Kidney (tissue), 22 donors: ENCODE measurements at places on chromosomes 3 and 15. TPM values are rescaled to one million over a fixed set of nuclear protein-coding genes. Genes with fewer than 3 reads are reported as not detected.

- H3K4me1 ChIP-seq: no peaks in the 10 kb centered on the region
- H3K27ac ChIP-seq: no peak overlapping the region
- DNase-seq: no peak
These were observed 5.2 kb downstream of the GCSAM start for GRCh38 chr3:112127522-112128494.

GRCh38 chr3:189737071-189737470 is 105.9 kb downstream of the TP63 start:
- H3K4me3 ChIP-seq: no peak overlapping the region
- no peaks in the 10 kb centered on the region for H3K4me1 ChIP-seq
- no peaks in the 10 kb centered on the region for H3K36me3 ChIP-seq
- H3K27me3 ChIP-seq: no peaks in the 10 kb centered on the region
- no peak overlapping the region for H3K27ac ChIP-seq

DNA sequence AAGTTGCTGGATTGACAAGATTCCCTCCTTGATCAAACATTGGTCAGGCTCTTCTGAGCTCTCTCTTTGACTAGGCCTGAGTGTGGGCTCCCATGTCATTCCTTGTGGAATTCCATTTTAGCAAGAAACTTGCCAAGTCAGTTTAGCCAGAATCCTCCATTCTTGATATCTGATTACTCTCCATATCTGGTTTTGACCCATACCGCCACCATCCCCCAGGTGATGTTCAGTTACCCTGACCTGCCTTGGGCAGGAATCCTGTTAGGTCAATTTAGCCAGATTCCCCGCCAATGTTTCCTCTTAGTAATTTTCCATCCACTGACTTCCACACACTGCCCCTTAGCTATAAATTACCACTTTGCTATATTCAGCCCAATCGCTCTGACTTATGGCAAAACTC is 1.0 kb upstream of the PCCB start:
- no peaks in the 10 kb centered on the region for H3K36me3 ChIP-seq
- DNase-seq: no peak
- H3K4me3 ChIP-seq: no peak overlapping the region
- no peaks in the 10 kb centered on the region for H3K27me3 ChIP-seq
- no peak overlapping the region for H3K27ac ChIP-seq

- H3K36me3 ChIP-seq: no peaks in the 10 kb centered on the region
- H3K27ac ChIP-seq: no peak overlapping the region
- peak; percentile 53 for DNase-seq
- H3K27me3 ChIP-seq: no peaks in the 10 kb centered on the region
- peaks cover 7% of the 10 kb centered on the region for H3K4me1 ChIP-seq
- H3K4me3 ChIP-seq: no peak overlapping the region
These were observed 53.1 kb downstream of the SLC4A7 start for GRCh38 chr3:27431116-27431515.

The GOLGA8S gene
- polyA plus RNA-seq: 0.13 TPM

GRCh38 chr15:79501086-79501485 is 69.0 kb downstream of the MINAR1 start:
- no peak overlapping the region for H3K4me3 ChIP-seq
- no peaks in the 10 kb centered on the region for H3K27me3 ChIP-seq
- H3K4me1 ChIP-seq: no peaks in the 10 kb centered on the region

The POLQ gene
- polyA plus RNA-seq: not detected

- no peak for DNase-seq
- H3K4me1 ChIP-seq: no peaks in the 10 kb centered on the region
- H3K27ac ChIP-seq: no peak overlapping the region
- H3K4me3 ChIP-seq: no peak overlapping the region
- no peaks in the 10 kb centered on the region for H3K36me3 ChIP-seq
These were observed 25.4 kb upstream of the SEMA6D start for GRCh38 chr15:47691882-47692281.

DNA sequence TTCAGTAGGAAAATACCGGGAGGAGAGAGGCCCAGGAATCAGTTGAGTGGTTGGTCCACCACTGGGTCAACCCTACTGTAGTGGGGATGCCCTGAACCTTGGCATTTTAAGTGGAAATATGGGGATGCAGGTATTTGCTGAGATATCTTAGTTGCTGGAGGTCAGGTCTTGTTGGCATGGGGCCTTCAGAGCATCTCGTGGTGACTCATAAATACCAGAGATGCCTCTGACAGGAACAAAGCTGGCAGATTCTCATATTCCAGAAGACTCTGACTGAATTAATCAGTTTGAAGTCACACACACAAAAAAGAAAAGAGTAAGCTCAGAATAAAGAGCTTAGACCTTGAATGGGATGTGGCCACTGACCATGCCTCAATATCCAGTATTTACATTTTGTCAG is 91.6 kb downstream of the CACNA2D3 start:
- no peaks in the 10 kb centered on the region for H3K36me3 ChIP-seq
- no peaks in the 10 kb centered on the region for H3K4me1 ChIP-seq
- no peak for DNase-seq
- no peak overlapping the region for H3K4me3 ChIP-seq

The SH2D7 gene
- polyA plus RNA-seq: not detected

GRCh38 chr15:70035051-70035718 is 62.5 kb downstream of the TLE3 start:
- H3K4me3 ChIP-seq: no peak overlapping the region
- H3K27ac ChIP-seq: no peak overlapping the region
- DNase-seq: no peak
- H3K36me3 ChIP-seq: no peaks in the 10 kb centered on the region
- H3K27me3 ChIP-seq: peaks cover 11% of the 10 kb centered on the region
- H3K4me1 ChIP-seq: no peaks in the 10 kb centered on the region

- DNase-seq: peak; percentile 93
- peaks cover 4% of the 10 kb centered on the region for H3K27me3 ChIP-seq
- H3K4me3 ChIP-seq: peak overlapping the region; percentile 49
- no peak overlapping the region for H3K27ac ChIP-seq
- peaks cover 4% of the 10 kb centered on the region for H3K4me1 ChIP-seq
These were observed 352 bp downstream of the CHRD start for GRCh38 chr3:184380185-184380626.

DNA sequence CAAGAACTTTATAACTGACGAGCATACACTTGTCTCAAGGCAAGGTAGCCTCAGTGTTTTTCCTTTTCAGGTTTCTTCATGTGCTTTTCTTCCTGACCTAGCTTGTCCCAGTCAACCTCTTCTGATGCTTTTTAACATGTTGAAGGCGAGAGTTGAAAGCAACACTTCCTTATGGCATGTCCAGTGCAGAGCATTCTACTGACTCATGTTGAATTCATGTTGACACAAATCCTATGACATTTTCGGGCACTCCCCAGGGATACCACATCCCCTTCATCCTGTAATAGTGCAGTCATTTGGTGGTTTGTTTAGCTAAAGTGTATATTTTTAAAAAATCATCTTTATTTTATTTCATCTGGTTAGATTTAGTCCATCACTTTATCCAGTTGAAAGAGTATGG is 75.9 kb upstream of the CBLB start:
- H3K4me1 ChIP-seq: no peaks in the 10 kb centered on the region
- no peaks in the 10 kb centered on the region for H3K36me3 ChIP-seq
- no peak for DNase-seq
- no peak overlapping the region for H3K27ac ChIP-seq
- no peaks in the 10 kb centered on the region for H3K27me3 ChIP-seq
- no peak overlapping the region for H3K4me3 ChIP-seq

The CHRFAM7A gene
- 0.54 TPM for polyA plus RNA-seq

DNA sequence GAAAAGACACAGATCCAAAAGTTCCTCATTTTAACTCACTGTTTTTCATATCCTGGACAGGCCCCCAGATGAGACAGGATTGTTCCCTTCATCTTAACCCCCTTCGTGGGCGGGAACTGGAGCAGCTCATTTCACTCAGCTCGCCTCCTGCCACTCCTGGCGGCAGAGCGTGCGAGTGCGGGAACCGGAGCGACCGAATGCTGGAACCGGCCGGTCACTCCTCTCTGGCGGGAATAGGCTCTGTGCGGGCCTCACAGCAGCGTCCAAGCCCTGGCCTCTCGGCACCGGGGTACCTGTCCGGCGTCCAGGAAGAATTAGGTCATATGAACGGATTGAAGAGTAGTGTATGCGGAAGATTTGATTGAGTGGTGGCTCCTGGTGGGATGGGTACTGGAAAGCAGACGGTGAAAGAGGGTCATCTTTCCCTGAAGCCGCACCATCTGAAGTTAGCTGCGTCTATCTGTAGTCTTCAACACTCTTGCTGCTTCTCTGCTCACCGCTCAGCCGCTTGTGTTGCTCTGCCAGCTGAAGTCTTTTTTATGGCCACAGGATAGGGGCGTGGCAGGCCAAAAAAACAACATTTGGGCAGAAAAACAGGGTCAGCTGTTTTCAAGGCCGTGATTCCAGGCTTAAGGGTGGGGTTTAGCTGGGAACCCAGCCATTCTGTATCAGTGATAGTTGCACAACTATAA is 42.3 kb upstream of the FXR1 start:
- no peaks in the 10 kb centered on the region for H3K4me1 ChIP-seq
- H3K27ac ChIP-seq: no peak overlapping the region
- H3K36me3 ChIP-seq: no peaks in the 10 kb centered on the region
- no peaks in the 10 kb centered on the region for H3K27me3 ChIP-seq
- H3K4me3 ChIP-seq: peak overlapping the region; percentile 46

DNA sequence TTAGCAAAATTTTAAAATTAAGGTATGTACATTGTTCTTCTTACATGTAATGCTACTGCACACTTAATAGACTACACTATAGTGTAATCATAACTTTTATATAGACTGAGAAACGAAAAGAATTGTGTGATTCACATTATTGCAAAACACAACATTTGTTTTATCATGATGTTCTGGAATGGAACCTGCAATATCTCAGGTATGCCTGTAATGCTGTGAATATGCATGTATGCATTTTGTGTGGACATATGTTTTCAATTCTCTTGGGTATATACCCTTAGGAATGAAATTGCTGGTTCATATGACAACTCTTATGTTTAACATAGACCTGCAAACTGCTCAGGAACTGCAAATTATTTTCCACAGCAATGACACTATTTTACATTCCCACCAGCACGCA is 38.6 kb upstream of the TJP1 start:
- no peak for DNase-seq
- no peaks in the 10 kb centered on the region for H3K27me3 ChIP-seq
- no peaks in the 10 kb centered on the region for H3K36me3 ChIP-seq
- no peak overlapping the region for H3K4me3 ChIP-seq
- H3K4me1 ChIP-seq: peaks cover 4% of the 10 kb centered on the region

DNA sequence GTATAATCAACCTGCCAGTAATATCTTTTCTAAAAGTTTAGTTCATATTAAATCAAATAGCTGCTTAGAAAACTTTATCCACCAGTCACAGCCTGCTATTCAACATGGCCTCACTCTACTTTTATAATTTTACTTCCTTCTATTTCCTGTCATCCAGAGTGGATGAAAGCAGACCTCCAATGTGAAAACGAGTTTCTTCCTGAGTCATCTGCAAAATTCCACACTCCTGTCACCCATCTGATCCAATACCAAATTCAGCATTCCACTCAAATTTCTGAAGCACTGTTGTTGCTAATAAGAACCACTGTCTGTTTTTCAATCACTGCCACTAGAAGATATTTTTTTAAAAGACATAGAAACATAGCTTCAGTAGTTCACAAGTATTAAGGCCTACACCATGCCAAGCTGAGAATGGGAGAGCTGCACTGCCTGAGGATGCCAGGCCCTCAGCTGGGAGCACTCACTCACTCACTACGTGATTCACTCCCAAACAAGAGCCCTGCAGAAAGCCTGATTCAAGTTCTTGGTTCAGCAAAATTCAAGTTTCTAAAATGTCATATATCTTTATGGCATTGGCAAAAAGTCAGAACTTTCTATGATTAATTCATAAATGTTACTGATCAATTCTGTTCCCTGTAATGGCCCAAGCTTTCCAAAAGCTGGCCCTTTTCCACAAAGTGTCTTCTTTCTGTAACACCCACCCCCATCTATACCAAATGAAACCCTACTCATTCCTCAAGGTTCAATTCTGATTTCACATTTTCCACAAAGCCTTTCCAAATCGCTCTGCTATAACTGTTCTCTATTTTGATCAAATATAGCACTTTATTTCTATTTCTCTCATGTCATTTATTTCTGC is 82.9 kb downstream of the FSIP1 start:
- H3K27me3 ChIP-seq: no peaks in the 10 kb centered on the region
- no peak overlapping the region for H3K4me3 ChIP-seq
- no peak overlapping the region for H3K27ac ChIP-seq
- H3K4me1 ChIP-seq: no peaks in the 10 kb centered on the region
- no peaks in the 10 kb centered on the region for H3K36me3 ChIP-seq

DNA sequence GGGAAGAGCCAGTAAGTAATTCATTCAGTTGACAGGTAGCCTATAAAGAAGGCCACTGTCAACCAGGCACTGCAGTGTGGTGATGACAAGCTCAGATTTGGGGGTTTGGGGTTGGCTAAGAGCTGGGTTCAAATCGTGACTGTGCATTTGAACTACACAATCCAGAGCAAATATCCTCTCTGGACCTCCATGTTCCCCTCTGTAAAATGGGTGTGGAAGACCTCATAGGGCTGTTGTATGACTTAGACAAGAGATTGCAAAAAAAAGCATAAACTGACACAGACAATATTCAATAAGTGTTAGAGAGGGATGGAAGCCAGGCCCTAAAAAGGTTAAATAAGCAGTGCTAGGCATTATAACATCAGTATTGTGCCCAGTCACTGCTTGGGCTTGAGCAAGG is 59.7 kb upstream of the CTDSPL start:
- DNase-seq: no peak
- H3K27ac ChIP-seq: no peak overlapping the region
- no peaks in the 10 kb centered on the region for H3K36me3 ChIP-seq

- no peak overlapping the region for H3K27ac ChIP-seq
- peak; percentile 19 for DNase-seq
- H3K4me3 ChIP-seq: no peak overlapping the region
- no peaks in the 10 kb centered on the region for H3K4me1 ChIP-seq
These were observed 299.5 kb downstream of the GAP43 start for GRCh38 chr3:115922681-115923347.

GRCh38 chr3:169246158-169246557 is 417.4 kb downstream of the MECOM start:
- H3K36me3 ChIP-seq: no peaks in the 10 kb centered on the region
- H3K27me3 ChIP-seq: no peaks in the 10 kb centered on the region
- peaks cover 2% of the 10 kb centered on the region for H3K4me1 ChIP-seq
- no peak overlapping the region for H3K4me3 ChIP-seq
- no peak overlapping the region for H3K27ac ChIP-seq
- no peak for DNase-seq

- H3K27ac ChIP-seq: peak overlapping the region; percentile 85
- no peaks in the 10 kb centered on the region for H3K36me3 ChIP-seq
- peak overlapping the region; percentile 70 for H3K4me3 ChIP-seq
These were observed 112.1 kb upstream of the ICE2 start for GRCh38 chr15:60590935-60591495.

The MITF gene
- polyA plus RNA-seq: 14.1 TPM

The CYP8B1 gene
- polyA plus RNA-seq: 4.3 TPM

DNA sequence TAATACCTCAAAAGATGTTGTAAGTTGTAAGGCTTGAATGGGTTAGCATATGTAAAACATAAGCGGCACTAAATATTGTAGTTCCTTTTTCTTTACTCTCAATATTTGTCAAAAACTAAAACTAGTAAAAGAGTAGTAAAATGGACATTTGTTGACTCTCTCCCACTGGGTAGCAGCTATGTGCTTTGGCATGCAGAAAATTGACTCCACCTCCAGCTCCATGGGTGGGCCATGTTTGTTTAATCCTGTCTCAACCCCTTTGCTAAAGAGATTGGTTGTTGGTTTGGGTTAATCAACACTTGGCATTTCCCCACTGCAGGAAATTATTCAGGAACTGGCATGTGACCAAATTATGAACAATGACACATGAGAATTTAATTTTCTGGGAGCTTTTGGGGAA is 114.8 kb downstream of the EOMES start:
- H3K36me3 ChIP-seq: no peaks in the 10 kb centered on the region
- H3K27ac ChIP-seq: no peak overlapping the region
- H3K4me3 ChIP-seq: no peak overlapping the region
- H3K27me3 ChIP-seq: no peaks in the 10 kb centered on the region
